Activated naive CD8-positive, alpha-beta T cell treated with anti-CD3 and anti-CD28 coated beads for 36 hours (primary cell): ENCODE measurements at places on chromosomes 6 and 20. TPM values are rescaled to one million over a fixed set of nuclear protein-coding genes. Genes with fewer than 3 reads are reported as not detected.

GRCh38 chr20:41619360-41620100 lies 1.4 kb upstream of the CHD6 start:
- DNase-seq: no peak

DNA sequence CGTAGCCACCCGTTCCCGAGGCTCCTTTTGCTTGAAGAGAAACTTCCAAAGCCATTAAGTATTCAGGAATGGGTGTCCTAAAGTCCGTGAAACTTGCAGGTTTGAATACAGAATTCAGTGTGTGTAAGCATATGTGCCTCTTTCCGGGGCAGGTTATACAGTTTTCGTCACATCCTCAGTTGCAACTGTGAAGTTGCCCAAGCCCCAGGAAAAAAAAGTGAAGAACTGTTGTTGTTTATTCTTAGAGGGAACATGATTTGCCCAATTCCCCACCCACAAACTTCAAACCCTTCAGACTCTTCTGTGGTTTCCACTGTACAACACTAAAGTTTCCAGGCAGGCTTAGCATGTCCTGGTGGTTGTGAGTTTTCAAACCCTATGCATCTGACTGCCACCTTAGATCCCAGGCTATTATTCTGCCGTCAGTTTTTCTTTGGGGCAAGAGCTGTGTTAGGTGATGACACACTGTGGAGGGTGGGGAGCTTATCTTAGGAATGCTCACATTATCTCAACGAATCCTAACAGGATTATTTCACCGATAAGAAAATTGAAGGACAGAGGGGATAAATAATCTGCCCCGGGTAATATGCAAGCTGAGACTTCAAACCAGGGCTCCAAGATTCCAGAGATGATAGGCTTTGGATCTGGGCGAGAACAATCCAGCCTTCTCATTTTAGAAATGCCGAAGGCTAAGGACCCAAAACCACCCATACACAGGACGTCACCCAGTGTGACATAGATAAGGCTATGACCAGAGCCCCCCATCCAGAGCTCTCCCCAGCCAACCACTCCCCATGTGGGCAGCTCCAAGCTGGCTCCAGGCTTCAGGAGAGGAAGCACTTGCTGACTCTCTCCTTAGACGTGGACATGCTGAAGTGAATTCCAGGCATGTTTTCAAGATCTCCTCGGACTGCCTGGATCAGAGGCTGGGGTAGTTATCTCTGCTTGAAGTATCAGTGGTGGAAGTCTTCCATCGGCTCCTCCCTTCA lies 81.7 kb upstream of the AFDN start:
- no peak for DNase-seq

DNA sequence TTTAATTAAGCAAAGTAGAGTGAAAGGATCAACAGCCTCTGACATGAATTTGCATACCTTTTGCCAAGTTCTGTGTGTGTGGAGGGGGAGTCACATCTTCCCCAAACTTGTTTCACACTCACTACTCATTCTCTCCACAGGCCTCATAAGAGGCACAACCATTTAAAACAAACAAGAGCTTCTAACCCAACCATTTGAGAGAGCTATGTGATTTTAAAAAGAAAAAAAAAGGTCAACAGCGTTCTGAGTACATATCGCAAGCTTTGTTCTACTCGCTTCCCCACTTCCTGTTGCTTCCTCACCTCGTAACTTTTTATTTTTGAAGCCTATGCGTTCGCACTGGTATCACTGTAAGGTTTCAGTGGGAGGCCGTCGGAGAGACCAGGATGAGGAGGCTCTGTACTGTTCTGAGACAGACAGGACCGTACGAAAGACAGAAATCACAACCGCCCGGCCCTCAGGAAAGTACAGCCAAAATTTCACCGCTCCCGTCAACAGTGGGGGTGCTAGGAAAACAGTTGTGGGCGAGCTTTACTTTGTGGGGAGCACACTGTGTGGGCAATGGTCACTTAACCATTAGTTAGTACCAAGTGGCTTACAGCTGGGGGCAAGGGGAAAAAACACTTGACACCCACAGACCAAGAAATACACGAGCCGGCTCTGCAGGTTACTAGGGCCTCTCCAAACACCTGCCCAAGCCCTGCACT lies 61.3 kb downstream of the TRERF1 start:
- peak; percentile 70 for DNase-seq

DNA sequence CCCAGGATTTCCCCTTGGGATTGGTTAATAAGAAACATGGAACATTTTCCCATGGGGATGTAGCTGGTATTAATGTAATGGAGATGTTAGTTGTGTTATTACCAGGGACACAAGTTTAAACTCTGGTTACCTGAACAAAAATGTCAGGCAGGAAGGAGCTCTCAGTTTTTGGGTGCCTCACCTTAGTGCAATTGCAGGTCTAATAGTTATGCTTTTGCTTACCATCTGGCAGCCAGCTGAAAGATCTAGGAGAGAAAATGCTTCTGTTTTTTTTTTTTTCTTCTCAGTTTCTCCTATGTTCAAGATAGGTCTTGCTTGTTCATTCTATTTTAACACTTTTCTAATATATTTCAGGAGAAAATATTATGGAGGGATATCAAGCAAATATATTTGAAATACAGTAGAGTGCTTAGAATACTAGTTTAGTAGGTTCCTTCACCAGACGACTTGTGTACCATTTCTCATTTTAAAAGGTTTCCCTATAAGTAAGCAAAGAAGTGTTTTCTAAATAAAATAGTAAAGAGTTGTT lies 4.2 kb upstream of the UBE2J1 start:
- no peak for DNase-seq

DLK2 gene
- total RNA-seq: 0.93 TPM

HCRTR2 gene
- not detected for total RNA-seq
